ENCODE measurements at places on chromosomes 12 and 14.

DNA sequence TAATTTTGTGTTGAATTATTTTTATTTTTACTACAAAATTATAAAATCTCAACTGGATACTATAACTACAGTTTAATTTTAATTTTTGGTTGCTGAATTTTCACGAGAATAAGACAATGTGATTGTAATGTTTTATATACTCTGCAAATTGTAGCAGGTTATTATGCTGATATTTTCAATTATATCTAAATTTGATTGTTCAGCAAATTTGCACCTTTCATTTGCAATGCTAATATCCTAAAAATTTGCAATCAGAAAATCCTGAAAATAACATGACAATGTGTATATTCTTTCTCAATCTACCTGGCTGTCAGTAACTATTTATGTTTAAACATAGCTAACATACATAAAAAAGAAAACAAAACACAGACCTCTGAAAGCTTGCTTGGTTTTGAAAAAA is 932.2 kb upstream of the LRFN5 start:
- DNase-seq, result no peak

- no peak for DNase-seq
These were observed 104.3 kb downstream of the FLRT2 start for GRCh38 chr14:85634205-85634604.

- DNase-seq, result no peak
These were observed 4.4 kb upstream of the TINF2 start for GRCh38 chr14:24246765-24247212.

DNA sequence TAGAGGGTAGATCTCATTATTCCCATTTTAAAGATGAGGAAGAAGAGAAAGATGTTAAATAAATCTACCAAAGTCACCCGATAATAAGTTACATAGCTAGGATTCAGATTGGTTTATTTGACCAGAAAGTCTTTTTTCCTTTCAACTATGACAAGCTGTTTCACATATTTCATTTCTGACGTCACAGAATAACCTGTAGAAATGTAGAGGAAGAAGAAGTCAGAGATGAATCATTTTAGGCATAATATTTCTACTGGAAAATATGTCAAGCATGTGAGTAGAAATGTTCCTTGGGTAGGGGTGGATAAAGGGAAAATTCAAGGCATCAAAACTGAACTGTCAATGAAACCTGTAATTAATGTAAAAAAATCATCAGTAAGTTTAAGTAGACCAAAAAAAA is 107.0 kb downstream of the MGST1 start:
- DNase-seq, result no peak

- DNase-seq, result no peak
These were observed 40.2 kb downstream of the TEAD4 start for GRCh38 chr12:2999265-2999841.

GRCh38 chr14:100503251-100503650 is 84.0 kb downstream of the BEGAIN start:
- no peak for DNase-seq

- DNase-seq, result no peak
These were observed 495.2 kb upstream of the SOX5 start for GRCh38 chr12:24444634-24445033.

DNA sequence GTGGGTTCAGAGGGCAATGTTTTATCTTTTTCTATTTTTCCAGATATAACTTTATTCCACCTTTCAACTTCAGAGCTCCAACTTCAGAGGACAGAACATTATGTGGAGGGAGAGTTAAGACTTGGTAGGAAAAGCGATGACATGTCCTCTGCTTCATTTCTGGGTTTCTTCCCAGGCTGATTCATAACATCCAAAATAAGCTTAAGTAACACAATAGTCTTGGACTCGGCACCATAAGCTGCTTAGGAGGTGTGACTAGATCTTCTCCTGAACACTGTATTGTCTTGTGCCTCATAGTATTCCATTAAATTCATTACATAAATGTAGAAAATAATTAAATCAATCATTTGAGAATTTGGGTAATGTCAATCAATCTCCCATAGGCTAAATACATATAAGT is 95.5 kb upstream of the PDE3A start:
- no peak for DNase-seq

DNA sequence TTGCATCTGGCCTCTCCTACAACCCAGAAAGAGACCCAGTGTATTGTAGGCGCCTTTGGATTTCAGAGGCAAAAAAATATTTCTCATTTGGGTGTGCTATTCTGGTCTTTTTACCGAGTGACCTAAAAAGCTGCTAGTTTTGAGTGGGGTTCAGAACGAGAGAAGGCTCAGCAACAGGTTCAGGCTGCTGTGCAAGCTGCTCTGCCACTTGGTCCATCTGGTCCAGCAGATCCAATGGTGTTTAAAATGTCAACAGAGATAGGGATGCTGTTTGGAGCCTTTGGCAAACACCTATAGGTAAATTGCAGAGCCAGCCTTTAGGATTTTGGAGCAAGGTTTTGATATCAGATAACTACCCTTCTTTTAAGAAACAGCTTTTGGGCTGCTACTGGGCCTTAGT is 25.3 kb upstream of the DYRK2 start:
- no peak for DNase-seq
